Myocyte (in vitro differentiated cells): ENCODE measurements at places on chromosomes 12 and 14. TPM values are rescaled to one million over a fixed set of nuclear protein-coding genes. Genes with fewer than 3 reads are reported as not detected.

The OTUB2 gene
- total RNA-seq = 0.48 and 1.1 TPM in 2 replicates

The MGST1 gene
- 76.7 and 84.2 TPM in 2 replicates for total RNA-seq

GRCh38 chr12:25121110-25121509, 73.8 kb downstream of the DNAI7 start:
- no peak for DNase-seq

DNA sequence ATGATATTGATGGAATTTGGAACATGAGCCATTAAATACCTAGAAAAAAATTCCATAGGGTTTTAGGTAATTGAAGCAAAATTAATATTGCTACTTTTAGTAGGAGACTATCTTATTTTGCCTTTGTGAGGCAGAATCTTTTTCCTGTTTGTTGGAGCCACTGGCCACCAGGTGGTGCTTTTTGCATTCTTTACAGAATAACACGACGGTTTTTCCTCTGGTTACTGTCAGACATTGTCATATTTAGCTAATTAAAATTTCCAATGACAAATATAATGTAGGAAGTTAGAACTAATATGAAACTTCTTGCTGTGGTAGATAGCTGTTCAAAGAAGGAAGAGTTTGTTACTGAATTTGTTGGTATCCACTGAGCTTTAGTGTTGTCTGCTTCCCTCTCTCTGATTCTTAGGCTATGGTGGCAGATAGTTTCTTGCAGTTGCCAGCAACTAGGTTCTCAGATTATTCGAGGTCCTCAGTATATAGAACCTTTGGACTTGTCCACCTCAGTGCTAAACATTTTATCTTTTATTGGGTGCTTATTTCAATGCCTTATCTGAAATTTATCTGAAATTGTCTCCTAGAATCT, 25.7 kb downstream of the RAB21 start:
- peak; percentile 46 for DNase-seq

DNA sequence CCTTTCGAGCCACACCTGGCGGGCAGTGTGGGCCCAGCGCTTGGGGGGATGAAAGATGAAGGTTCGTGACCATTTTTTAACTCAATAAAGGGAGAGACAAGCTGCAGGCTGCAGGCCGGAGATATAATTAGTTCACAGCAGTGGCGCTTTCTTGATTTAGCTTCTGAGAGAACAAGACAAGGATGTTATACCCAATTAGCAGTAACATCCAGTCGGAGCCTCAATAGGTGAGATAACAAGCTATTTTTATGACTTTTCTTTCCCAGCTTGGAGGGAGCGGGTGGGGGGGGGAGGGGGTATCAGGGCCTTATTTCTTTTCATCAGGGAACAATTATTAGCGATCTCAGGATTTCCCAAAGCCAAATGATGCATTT, 9.1 kb downstream of the FAM222A start:
- DNase-seq = peak; percentile 51

- DNase-seq = peak; percentile 38
Observed at GRCh38 chr12:93376436-93377251, 1.1 kb upstream of the NUDT4 start.

GRCh38 chr14:34359420-34360117, 102.5 kb downstream of the SPTSSA start:
- DNase-seq = no peak

DNA sequence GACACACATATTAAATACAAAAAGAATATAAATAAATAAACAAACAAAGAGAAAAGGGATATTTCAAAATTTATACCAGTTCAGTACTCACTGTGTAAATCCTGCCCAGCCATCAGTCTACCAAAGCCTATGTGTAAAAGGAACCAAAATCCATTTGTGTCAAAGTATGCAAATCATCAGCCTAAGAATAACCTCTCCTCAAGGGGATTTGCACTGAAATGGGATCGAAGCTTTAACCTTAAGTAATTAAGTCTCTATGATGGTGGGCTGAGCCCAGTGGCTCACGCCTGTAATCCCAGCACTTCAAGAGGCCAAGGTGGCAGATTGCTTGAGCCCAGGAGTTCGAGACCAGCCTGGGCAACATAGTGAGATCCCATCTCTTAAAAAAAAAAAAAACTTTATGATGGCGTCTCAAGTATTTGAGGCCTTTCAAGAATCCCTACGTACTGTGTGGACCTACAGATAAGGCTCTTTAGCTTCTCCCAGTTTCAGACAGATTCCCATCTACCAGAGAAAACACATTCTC, 57.8 kb upstream of the METAP2 start:
- DNase-seq = no peak

DNA sequence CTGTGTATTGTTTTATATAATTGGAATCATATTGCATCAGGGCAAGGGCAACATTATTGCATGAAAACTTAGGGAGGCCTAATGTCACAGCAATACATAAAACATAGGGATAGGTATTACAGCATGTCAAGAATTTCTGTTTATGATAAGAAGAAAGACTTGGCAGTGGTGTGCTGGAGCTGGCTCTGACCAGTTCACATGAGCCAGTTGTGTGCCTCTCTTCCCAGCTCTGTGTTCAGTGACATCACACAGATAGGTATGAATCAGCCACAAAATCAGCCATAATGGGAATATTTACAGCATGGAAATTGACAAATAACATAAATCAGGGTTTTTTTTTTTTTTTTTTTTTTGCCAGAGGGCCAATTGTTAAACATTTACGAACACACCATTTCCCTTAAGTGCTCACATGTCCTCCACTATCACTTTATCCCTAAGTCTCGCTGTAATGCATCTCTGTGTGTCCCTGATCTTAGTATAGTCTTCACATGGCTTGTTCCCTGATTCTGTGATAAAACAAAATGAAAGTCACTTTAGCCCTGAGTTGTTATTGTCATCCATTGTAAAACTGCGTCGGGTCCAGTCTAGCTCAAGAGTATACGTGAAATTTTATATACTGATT, 31.9 kb upstream of the ACSM4 start:
- DNase-seq = no peak

The TEX22 gene
- 0.10 and 0.32 TPM in 2 replicates for total RNA-seq

DNA sequence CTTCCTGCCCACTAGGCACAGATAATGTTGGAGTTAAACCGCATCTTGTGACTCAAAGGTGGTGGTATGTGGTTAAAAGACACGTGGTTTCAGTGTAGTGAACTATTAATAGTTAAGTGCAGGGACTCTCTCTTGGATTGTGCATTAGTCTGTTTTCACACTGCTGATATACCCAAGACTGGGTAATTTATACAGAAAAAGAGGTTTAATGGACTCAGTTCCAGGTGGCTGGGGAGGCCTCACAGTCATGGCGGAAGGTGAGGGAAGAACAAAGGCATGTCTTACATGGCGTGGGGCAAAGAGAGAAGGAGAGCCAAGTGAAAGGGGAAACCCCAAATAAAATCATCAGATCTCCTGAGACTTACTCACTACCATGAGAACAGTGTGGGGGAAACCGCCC, 362.3 kb downstream of the GLT1D1 start:
- no peak for DNase-seq

The ANAPC5 gene
- total RNA-seq = 136 and 170 TPM in 2 replicates

DNA sequence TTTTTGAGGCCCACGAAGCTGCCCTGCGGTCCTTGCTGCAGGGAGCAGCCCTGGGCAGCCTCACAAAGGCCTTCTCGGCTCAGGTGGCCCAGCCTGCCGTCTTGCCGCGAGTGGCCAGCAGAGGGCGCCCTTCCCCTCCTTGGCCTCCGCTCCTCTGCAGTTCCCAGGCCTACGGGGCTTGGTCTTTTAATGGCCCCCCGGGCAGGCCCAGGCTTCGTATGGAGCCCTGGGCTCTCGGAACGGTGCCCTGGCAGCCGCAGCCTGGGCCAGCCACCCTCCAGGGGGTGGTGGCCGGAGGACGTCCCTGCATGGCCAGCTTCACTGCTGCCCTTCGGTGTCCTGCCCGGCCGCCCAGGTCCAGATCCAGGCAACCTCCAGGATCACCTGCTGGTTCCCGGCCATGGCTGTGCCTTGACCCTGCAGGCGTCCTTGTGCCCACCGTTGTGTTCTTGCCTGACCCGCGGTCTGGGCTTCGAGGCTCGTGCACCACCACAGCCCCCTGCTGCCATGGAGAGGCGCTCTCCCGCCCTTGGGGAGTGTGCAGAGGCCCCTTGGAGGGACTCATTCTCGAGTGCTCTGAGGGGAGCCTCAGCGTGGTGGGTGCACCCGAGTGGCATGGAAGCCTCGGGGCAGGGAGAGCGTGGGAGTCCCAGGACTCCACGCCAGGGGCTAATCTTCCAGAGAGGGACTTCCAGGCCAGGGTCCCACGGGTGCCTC, 9.4 kb downstream of the ASPG start:
- DNase-seq = peak; percentile 43
